ENCODE measurements at places on chromosomes 6 and 20.

DNA sequence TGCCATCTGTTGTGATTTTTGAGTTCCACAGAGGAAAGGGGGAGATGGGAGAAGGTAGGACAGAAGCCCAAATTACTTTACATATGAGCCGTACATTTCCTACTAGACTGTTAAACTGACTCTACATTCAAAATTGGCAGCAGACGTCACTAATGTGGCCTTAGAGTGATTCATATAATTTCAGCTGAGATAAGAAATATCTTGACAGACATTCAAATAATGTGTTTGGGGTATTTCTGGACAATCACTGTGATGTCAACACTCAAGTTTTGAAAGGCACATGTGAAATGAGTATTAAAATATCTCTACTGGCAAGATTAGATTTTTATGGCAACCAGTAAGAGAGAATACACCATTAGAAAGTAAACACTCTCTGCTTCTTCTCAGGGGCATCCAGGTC lies 104.0 kb downstream of the MTFR2 start:
- DNase-seq = no peak
- H3K4me3 ChIP-seq = no peak overlapping the region
- no peaks in the 10 kb centered on the region for H3K4me1 ChIP-seq
- H3K27ac ChIP-seq = no peak overlapping the region
- H3K36me3 ChIP-seq = peaks cover 2% of the 10 kb centered on the region

DNA sequence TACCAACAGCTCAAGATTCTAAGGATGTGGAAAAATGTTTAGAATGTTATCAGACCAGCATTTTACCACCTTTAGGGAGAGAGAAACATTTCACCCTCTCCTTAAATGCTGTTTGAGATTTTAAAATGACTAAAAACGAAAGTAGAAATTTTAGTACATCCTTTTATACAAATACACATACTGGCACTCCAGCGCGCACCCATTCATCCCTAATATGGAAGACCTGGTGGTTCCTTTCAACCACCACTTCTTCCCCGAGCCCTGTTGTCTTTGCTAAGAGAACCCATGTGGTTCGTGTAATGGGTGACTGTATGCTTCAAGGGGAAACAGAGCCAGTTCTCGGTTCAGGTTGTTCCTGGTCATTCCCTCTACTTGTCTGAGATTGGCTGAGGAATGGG lies 21.3 kb downstream of the SPATA2 start:
- H3K4me3 ChIP-seq = no peak overlapping the region
- H3K27me3 ChIP-seq = no peaks in the 10 kb centered on the region
- DNase-seq = peak; percentile 63
- H3K4me1 ChIP-seq = peaks cover 25% of the 10 kb centered on the region
- H3K36me3 ChIP-seq = no peaks in the 10 kb centered on the region

GRCh38 chr6:98484696-98485095 lies 349.7 kb upstream of the POU3F2 start:
- no peak overlapping the region for H3K4me3 ChIP-seq
- DNase-seq = no peak
- H3K36me3 ChIP-seq = no peaks in the 10 kb centered on the region
- no peaks in the 10 kb centered on the region for H3K27me3 ChIP-seq
- H3K27ac ChIP-seq = no peak overlapping the region

- DNase-seq = no peak
- no peaks in the 10 kb centered on the region for H3K4me1 ChIP-seq
- H3K4me3 ChIP-seq = no peak overlapping the region
- peaks cover 7% of the 10 kb centered on the region for H3K27me3 ChIP-seq
- no peak overlapping the region for H3K27ac ChIP-seq
Measured at GRCh38 chr6:136980070-136980469, 58.0 kb downstream of the SLC35D3 start.
